Muscle of back (tissue), 13 donors: ENCODE measurements at places on chromosomes 5 and 9.

GRCh38 chr5:31996909-31997308 lies 177.2 kb downstream of the GOLPH3 start:
- DNase-seq, result no peak

DNA sequence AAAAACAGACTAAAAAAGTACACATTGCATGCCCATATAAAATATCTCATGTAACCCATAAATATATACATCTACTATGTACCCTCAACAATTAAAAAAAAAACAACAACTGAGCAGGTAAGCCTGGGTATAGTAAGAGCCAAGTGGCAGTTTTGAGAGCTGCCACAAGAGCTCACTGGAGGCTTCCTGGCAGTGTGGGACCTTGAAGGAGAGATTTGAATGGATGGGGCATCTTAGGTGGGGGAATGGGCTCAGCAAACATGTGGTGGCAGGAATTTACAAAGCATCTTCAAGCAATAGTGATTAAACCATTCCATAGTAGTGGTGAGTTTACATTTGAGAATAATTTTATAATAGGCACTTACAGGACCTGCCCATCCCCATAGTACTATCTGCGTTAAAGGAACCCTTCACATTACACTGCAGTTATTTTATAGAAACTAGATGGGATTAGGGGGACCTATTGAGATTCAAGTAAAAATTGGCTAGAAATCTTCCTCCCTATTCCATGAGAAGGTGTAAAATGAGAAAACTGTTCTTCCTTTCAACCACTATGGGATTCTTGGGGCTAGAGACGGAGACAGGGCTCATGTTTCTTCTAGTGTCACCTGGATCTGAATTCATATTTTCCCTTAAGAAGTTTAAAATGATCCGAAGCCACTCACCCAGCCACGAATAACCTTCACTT lies 6.9 kb downstream of the MEGF10 start:
- DNase-seq, result no peak

- DNase-seq, result no peak
Measured at GRCh38 chr9:122116040-122116439, 22.9 kb upstream of the TTLL11 start.

GRCh38 chr5:170112876-170113521 lies 7.3 kb downstream of the FOXI1 start:
- no peak for DNase-seq

DNA sequence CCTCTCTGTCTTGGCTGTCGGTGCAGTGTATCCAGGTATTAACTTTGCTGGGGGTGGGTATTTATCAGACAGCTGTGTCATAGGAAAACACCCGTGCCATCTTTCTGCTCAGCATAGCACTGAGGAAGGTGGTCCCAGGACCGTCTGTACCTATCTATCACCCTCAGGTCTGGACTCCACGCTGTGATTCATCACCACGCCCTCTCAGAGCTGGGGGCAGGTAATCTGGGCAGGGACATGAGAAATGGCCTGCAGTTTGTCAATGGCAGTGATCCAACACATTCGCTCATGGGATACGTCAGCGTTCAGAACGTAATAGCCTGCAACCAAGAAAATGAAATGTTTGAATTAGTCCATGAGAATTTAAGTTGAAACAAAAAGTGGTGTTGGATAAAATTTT lies 151.6 kb upstream of the MAP1B start:
- peak; percentile 19 for DNase-seq

DNA sequence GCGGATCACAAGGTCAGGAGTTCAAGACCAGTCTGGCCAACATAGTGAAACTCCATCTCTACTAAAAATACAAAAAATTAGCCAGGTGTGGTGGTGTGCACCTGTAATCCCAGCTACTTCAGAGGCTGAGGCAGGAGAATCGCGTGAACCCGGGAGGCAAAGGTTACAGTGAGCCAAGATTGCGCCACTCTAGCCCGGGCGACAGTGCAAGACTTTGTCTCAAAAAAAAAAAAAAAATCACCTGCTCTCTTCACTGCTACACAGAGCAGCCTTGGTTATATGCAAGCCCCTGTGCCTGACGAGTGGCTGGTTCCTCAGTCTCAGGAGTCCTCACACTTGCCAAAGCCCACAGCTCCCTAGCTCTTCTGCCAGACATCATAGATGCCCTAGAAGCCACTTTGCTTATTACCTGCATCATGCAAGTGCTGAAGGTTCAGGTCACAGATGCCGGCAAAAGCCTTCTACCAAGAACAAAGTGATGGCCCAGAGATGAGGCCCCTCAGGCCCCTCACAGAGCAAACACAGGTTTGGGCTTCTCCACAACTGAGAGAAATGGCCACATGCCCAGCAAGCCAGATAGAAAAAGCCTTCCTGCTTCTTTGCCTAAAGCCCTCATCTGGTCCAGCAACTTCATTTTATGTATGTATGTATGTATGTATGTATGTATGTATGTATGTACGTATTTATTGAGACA lies 176.4 kb downstream of the AUH start:
- DNase-seq, result no peak

DNA sequence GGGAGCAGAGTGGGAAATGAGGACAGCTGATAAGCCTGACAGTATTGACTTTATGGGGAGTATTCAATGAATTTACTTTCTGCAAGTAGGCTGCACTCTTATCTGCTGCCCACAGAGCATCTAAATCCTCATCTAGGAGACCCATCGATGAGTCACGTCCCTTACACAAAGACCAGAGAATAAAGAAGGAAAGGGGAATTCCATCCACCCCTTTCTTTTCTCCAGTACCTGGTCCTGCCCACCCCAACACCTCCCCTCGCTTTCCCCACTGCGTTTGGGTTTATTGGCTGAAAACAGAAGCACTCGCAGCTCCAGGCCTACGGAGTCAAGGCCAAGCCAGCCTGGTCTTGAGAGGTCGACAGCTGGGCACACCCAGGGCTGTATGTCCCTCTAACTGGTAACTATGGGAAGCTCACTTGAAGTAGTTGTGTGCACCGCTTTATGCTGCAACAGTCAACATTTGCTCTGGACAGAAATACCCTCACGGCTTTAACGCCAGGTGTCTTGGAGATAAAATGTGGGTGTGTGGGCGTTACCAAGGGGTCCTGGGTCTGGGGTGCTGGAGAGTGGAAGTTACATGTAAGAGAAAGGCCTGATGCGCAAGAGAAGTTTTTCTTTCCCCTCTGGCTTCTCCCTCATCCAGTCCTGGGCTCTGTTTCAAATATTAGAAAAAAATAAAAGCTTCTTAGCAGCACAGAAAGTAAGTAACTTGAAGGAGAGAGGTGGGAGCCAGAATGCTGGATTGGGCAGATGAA lies 14.5 kb upstream of the TAL2 start:
- DNase-seq, result peak; percentile 39

DNA sequence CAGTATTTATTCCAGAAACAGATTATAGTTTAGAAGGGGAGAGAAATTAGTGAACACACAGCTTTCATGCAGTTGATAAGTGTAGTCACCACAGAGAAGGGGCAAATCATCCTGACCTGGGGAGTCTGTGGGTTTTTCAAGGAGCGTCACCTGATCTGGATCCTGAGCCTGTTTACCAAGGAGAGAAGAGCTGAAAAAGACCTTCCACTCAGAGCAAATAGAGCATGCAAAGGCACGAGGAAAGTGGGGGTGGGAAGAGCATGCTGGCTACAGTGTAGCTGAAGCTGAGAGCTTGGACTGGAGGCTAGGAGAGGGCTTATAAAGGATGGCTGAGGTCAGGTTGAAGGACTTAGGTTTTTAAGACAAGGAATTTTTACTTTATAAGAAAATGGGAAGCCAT lies 30.4 kb downstream of the ACO1 start:
- DNase-seq, result no peak

GRCh38 chr5:8598356-8598755 lies 729.4 kb downstream of the MTRR start:
- no peak for DNase-seq

DNA sequence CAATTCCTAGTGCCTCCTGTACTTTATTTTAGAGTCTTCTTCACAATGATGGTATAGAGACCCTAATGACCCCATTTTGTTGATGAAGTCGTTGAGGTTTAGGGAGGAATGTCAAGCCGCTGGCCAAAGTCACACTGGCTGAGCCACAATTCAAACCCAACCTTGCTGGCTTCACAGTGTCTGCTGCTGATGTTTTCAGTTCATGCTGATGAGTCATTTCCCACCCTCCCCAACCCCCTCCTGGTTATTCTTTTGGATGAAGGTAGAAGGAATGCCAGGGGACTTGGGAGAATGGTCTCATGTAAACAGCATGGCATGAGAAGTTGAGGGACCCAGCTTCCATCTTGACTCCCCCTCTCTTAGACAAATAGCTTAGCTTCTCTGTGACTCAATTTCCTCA lies 68.6 kb downstream of the TMEM252 start:
- DNase-seq, result no peak

GRCh38 chr9:126397056-126397455 lies 70.4 kb downstream of the MVB12B start:
- no peak for DNase-seq
